SIG-M5 (cell line): ENCODE measurements at places on chromosomes 1 and 21.

DNA sequence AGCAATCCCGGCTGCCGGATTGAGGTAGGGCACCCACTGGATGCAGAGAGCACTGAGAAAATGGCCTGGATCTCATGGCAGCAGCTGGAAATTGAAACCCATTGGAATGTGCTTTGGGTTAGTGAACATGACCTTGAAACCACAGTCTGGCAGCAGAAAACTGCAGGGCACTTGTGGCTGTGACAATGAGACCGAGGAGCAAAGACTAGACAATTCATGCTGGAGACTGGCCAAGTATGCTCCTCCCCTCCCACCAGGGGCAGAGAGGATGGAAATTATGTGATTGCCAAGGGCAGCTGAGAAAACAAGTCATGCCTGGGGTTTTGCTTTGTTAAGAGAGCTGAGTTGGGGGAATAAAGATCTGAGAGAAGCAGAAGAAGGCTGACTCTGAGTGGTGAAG is 60.7 kb downstream of the ZNF697 start:
- no peak for DNase-seq

- no peak for DNase-seq
Observed at GRCh38 chr1:92040971-92041370, 11.2 kb downstream of the EPHX4 start.

- peak; percentile 30 for DNase-seq
Observed at GRCh38 chr1:29793101-29793546, 556.8 kb downstream of the PTPRU start.

DNA sequence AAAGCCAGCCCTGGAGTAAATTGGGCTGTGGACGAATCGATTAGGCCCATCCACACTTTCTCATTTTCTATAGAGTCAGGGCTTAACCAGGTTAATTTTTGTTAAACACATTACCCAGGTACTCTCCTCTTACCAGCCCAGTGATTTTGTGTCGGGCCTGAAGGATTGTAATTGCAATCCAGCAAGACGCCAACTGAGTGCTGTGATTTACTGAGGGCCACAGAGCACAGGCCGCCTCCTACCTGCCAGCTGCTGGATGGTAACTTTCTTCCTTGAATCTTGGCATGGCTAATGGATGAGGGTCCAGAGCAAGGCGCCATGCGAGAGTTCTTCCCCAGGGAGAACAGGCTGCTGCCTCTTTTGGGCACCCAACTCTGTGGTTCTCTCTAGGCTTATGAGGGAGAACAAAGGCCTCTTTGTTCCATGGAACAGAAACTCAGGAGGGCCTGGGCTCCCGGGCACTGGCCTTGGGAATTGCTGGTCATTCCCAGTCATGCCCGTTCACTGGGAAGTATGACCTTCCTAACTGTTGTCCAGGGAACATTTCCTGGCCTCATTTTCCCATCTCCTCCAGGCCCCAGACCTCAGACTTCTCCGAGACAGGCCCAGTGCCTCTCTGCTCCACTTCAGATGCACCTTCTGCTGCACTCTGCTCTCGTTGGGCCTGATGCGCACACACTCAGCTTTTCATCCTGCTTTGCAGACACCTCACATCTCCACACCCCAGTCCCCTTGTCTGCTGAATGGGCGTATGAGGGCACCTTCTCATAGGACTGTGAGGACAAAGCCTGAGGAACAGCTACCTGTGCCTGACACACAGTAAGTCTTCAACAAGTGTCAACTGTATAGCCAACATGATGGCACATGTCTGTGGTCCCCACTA is 57.3 kb downstream of the SYF2 start:
- DNase-seq: no peak

DNA sequence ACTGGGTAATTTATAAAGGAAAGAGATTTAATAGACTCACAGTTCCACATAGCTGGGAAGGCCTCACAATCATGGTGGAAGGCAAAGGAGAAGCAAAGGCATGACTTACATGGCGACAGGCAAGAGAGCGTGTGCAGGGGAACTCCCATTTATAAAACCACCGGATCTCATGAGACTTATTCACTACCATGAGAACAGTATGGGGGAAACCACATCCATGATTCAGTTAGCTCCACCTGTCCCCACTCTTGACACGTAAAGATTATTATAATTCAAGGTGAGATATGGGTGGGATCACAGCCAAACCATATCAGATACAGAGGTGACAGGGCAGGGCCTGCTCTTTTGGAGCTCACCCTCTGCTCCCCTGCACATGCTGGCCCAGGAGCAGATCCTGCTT is 31.4 kb upstream of the TMEM61 start:
- DNase-seq: no peak
